ENCODE measurements at places on chromosomes 2 and 18.
A peak's percentile ranks its signal among the peaks of the same experiment; 100 is the strongest.

DNA sequence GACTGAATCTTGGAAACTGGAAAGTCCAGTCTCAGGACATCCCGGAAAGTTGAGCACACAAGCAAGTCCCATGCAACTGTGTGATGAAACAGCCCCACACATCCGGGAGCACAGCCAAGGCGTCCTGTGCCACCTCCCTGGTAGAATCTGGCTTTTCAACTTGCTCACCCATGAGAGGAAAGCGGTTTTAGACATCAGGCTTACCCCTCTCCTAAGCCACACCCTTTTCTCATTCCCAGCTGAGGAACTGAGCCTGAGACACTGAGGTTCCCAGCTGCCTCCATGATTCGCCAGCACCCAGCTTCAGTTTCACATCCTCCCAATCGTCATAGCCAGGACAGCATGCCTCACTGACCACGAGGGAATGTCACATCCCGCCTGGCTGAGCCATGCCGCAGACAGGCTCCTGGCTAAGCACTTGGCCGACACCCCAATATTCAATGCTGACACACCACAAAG, 60.3 kb downstream of the STEAP3 start:
- no peak for DNase-seq

- DNase-seq, result peak; percentile 90
Observed at GRCh38 chr2:174395284-174395968, at the start of gene SCRN3. SCRN3 (plus strand) TSS chr2:174395730; CDS start chr2:174398284, 2,554 bp downstream.

- DNase-seq, result no peak
Observed at GRCh38 chr2:43152741-43153647, 73.4 kb downstream of the ZFP36L2 start.

- no peak for DNase-seq
Observed at GRCh38 chr2:185633621-185634020, 105.0 kb upstream of the FSIP2 start.

DNA sequence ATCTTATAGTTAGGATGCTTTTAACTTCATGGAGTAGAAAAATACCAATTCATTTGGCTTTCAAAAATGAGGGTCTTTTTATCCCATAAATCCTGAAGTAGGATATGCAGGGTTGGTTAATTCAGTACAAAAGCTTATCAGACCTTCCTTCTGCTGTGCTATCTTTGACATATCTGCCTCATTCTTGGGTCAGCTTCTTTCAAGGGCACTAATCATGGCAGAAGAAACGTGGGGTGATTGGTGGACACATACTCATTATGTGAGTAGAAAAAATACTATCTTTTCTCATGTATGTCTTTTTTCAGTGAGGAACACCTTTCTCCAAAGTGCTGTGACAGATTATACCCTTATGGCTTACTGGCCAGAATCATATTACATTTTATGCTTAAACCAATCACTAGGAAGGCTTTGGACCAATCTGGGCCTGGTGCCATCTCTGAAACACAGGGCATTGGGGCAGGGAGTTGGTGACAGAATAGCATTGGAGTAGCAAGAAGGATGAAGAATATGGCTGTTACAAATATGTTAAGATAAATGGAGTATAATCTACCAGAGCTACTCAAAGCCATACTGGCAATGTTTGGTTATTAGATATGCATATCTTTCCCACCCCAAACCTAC, 10.1 kb downstream of the UGP2 start:
- DNase-seq, result no peak

DNA sequence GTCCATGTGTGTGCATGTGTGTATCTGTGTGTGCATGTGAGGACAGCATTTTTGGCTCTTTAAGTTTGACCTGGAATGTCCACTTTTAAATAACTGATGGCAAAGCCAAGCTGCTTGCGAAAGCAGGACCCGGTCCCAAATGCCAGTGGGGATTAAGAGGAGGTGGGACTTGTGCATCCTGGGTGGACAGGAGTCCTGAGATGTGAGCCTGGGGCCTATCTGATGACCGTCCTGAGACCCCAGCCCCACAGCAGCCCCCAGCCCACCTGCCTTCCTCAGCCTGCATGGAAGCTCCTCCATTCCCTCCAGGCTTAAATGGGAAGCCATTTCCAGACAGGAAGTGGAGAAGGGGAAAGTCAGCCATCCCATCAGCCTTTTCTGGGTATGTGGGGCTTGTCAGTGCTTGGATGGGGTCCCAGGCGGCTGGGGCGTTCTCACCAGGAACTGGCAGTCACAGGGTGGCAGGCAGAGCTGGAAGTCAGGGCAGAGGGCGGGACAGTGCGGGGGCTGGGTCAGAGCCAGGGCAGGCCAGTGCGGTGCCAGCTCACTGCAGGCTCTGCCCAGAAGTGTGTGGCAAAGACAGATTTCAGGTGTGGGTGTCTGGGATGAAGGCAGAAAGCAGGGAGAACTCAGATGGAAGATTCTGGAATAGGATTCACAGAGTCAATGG, 117.8 kb downstream of the ACKR3 start:
- no peak for DNase-seq

Data from NCI-H2227 treated with DMSO at 0.1 percent for 48 hours (cell line).